ENCODE measurements at places on chromosomes 4 and X. TPM values are rescaled to one million over a fixed set of nuclear protein-coding genes. Genes with fewer than 3 reads are reported as not detected.
A peak's percentile ranks its signal among the peaks of the same experiment; 100 is the strongest.

Gene NPY1R
- total RNA-seq, result not detected

GRCh38 chr4:147874109-147874508 is 142.2 kb downstream of the ARHGAP10 start:
- DNase-seq, result no peak

GRCh38 chr4:98260047-98260578 is 1.1 kb upstream of the RAP1GDS1 start:
- DNase-seq, result no peak

GRCh38 chrX:21176921-21177571 is 197.2 kb upstream of the CNKSR2 start:
- DNase-seq, result peak; percentile 2
